ENCODE measurements at places on chromosomes 7 and 10.

DNA sequence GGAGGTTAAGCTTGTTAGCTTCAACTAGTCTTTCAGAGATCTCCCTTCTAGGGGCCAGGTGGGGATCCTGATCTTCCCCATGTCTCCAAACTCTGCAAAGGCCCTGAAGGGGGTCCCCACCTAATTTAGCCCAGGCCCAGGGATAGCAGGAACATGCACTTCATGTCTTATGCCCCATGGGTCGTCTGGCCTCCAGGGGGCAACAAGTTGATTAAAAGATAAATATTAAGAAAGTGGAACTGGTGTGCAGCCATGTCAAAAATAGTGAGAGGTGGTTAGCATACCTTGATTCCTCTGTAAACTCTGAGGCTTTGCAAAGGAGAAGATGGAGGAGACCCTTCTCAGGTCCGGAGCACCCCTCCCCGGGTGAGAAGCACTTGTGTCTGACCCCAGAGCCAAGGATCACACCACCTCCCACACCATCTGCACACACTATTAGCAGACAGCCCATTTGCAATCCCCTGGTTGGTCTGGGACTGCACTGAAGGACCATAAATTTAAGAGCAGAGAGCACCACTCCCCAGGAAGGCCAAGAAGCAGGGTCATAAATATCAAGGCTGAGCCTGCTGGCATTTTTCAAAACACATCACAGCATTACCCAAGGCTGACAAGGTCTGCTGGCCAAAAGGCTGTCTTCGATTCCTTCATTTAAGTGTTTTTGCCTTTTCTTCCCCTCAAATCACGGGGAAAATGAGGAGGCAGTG, 44.2 kb upstream of the LRRC18 start:
- DNase-seq = no peak

DNA sequence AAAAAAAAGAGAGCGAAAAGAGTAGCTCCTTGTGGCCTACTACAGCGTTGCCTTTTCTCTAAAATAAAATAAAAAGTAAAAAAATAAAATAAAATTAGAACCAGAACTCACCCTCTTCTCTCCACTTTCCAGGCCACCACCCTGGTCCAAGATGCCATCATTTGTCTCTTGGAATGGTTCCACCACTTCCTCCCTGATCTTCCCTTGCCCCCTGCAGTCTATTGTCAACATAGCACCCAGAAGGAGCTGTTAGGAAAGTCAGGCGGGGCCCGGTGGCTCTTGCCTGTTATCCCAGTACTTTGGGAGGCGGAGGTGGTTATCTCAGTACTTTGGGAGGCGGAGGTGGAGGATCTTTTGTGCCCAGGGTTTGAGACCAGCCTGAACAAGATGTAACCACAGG, 7.6 kb upstream of the GRID2IP start:
- peak; percentile 56 for DNase-seq

- DNase-seq = no peak
Measured at GRCh38 chr7:46145412-46145811, 224.3 kb upstream of the IGFBP3 start.

DNA sequence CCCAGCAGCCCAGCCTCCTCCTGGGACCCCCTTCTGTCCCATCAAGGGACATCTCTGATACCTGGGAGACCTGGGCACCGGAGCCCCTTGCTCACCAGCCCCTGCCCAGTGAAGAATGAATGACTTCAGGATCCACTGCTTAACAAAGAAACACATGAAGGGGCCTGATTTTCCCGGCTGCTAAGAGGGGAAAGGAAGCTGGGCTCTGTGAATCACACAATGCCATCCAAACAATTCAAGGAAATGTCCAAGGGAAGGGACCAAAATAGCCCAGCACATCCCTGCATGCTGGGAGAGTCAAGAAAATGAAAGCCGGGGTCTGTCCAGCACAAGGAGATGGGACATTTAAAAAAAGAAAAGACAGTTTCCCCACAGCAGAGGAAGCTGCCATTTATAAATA, 128.7 kb upstream of the JCAD start:
- no peak for DNase-seq

DNA sequence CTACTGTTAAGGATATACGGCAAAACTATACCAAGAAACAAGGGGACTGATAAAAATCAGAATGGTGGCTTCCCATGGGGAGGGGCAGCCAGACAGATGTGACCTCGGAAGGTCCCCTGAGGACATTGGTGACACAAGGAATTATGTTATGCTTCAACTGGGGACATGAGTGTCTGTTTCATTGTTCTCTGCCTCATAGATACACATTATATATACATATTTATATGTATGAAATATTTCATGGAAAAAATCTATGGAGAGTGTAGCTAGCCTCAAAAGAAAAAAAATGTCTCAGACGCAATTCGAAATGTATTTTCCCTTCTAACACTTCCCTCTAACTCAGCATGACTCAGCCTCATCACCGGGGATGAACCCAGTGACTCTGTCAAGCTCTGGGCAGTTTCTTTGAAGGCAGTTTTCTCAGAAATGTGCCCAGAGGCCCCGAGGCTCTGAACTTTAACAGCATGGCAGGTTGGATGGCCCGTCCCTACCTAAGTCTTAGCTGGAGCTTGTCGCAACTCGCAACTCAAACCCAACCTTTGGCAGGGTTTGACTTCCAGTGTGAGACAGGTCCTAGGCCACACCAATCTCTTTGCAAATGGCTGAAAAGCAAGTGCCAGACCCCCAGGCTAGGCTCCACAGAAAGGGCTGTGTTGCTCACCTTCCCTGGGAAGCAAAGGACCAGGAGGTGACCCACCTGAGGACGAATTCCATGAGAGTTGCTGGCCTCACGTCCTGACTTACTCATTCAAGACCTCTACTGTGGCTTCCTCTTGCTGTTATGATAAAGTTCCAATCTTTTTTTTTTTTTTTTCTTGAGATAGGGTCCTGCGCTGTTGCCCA, 86.9 kb downstream of the CARD11 start:
- DNase-seq = peak; percentile 15

- no peak for DNase-seq
Measured at GRCh38 chr7:996079-996872, 13.3 kb downstream of the CYP2W1 start.

DNA sequence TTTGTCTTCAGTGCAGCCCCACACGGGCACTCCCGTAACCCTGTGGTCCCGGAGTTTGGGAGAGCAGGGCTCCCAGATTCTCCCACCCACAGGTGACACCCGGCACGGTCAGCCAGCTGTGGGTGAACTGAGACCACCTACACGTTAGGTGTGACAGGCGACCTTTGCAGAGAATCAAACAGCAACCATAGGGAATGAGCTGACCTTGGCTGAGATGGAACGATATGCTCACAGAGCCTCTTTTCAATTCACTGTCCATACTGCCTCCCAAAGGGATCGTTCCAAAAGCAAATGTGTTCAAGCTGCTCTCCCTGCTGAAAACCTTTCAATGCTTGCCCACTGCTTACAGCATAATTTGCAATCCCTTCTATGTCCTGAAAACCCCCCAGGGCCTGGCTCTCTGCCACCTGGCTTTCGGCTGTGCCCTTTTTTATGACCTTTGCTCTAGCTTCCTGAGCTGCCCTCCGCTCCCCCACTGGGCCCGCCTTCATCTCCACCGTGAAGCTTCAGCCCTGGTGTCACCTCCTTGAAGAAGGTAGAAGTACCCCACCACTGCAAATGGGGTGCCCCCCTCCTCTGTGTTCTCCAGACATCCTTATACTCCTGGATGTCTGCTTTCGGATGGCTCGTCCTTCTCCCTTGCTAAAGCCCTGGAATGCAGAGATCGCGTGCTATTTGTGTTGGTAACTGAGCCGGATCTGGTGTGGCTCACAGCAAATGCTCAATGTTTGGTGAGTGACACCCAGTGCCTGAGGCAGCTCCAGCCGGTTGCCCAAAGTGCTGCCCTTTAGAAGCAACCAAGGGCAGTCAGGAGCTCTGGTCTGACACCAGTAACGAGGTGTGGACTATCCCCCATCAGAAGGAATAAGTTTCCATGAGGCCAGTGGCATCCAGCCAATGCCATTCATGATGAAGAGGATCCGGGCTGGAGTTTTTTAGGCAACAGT, 90.4 kb downstream of the KIAA1549 start:
- DNase-seq = no peak

GRCh38 chr7:157461573-157462418, 125.0 kb downstream of the DNAJB6 start:
- DNase-seq = no peak

- DNase-seq = no peak
Measured at GRCh38 chr10:13637894-13638293, 51.1 kb downstream of the PRPF18 start.

All from HCT116 (cell line).